ENCODE measurements at places on chromosomes 2 and 18.

DNA sequence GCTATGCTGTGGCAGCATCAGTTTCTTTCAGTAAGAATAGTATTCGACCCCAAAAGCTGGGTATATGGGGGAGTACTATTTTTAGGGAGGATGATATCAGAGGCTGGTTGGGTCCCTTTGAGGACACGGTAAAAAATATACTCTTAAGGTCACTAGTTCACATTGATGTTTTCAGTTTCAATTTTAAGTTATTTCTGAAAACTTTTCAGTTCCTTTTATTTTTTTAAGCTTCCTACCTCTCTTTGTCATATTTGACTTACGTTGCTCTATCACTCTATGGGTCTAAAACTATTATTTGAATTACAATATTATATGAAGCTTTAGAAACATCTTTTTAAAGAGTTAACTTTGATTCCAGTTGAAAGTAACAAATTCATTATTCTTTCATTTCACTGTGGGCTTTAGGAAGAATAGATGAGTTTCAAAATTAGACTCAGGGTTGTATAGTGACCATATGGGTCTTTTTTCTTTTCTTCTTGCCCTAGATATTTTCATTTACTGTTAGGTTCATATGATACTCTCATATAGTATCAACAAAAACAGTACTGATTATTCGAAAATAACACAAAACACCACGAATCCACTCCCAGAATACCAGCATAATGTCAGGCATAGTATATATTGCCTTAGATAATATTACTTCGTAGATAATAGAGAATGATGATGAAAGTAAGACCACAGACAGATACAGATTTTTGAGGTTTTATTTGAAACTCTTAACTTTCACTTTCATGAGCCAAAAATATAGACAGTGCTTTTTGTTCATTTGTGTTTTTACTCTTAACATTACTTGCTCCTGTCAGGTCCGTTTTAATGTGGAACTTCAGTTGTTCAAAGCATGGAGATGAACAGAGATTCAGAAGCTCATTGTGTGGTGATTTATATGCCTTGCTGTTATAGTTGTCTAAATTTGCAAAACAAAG is 9.8 kb downstream of the RMDN2 start:
- DNase-seq: no peak

- DNase-seq: no peak
These were observed 1.1 kb upstream of the FN1 start for GRCh38 chr2:215436705-215437565.

DNA sequence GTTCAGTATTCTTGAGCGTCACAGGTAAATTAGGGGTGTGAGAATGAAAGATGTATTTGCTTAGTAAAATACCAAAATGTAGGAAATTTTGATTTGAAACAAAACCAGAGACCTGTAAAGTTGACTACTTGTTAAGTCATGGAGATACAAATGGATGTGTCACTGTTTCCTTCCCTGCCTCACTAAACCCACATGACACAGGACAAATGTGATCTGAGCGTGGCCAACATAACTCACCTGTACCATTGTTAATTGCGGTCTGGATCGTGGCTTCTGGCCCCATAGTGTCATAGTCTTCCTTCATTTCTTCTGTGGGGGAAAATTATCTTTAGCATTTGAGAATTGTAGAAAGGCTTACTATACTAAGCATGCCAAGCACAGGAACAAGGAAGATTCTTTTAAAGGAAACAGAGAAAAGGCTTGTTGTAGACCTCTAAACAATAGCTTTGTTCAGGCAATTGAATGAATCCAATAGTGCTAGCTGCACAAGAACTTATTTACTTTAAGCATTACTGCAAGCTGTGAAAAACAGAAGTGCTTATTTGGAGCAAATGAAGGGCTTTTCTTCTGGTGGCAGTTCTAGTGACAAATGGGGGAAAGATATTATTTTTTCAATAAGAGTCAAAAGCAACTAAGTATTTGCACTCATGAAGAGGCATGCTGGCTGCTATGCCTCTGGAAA is 95.2 kb downstream of the ZEB2 start:
- DNase-seq: no peak

DNA sequence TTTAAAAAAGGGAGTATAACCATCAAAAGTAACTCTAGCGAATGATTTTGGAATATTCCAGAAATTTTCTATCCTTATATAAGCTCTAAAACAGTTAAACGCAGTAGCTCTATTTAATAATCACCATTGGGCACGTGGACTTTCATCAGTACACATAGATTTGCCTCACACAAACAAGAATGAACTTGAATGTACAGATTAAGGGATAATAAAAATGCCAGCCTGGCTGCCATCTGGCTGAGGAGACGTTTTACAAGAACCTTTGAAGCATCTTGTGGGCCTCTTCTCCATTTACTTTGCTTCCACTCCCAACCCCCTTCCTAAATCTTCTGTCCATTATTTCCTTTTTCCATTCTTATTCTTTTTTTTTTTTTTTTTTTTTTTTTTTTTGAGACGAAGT is 47.2 kb downstream of the AGAP1 start:
- DNase-seq: no peak

DNA sequence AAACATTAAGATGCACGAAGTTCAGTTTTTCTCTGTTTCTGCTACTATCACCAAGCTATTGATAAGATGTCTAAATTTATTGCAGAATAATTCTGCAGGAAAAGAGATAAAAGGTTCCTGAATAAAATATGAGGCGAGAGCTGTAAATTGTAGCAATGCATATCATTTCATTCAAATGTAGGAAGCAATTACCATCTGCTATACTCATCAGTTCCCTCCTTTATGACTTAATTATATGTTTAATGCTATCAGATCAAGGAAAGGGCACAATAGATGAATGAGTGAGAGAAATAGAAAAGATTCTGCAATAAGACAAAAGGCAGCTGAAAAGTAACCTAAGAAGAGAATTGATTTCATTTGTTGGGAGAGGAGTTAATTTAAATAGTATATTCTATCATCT is 108.2 kb upstream of the GALNT5 start:
- DNase-seq: no peak

GRCh38 chr18:61360404-61361383 is 27.5 kb downstream of the CDH20 start:
- no peak for DNase-seq

GRCh38 chr18:77131100-77131651 is 1.4 kb downstream of the MBP start:
- DNase-seq: no peak

DNA sequence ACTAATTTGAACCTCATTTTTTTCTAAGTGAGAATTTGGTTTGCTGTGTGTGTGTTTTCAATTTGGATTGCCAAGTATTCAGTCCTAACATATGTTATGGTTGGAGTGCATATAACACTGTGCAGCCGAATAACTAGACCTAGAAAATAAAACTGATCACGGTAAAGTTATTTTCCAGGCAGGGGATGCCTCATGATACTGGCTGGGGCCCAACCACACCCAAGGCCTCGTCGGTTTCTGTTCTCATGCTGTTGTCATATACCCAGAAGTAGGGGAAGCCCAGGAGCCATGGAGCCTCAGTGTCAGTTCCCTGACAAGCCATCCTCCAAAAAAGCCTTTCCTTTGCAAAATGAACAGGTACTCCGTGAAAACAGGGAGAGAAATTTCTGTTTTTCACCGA is 160.2 kb downstream of the GBX2 start:
- no peak for DNase-seq

GRCh38 chr2:57862727-57863126 is 183.9 kb upstream of the VRK2 start:
- no peak for DNase-seq

GRCh38 chr2:217790195-217790594 is 212.6 kb downstream of the TNS1 start:
- no peak for DNase-seq

DNA sequence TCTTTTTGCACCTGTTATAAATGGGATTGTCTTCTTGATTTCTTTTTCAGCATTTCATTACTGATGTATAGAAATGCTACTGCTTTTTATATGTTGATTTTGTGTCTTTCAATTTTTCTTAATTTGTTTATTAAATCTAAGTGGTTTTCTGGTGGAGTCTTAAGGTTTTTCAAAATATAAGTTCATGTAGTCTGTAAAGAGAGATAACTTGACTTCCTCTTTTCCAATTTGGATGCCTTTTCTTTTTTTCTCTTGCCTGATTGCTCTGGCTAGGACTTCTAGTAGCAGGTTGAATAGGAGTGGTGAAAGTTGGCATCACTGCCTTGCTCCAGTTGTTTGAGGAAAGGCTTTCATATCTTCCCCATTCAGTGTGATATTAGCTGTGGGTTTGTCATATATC is 28.6 kb upstream of the GALNT5 start:
- DNase-seq: no peak

DNA sequence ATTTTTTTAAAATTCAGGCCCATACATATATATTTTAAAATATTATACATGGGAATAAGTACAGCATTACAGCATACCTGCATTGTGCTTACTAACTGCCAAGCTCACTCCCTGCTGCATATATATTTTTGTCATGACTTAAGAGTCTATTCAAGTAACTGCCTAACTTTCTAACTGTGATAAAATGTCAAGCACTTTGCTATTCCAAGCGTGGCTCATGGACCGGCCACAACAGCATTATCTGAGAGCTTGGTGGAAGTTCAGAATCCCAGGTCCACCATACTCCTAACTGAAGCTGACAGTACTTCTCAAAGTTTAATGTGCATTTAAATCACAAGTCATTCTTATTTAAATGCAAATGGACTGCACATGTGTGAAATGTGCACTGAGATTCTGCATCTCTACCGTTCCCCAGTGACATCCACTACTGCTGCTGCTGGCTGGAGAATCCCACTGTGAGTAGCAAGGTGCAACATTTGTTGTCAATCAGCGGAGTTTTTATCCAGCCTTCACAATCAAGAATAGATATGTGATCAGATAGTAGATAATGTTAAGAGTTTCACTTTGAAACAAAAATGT is 79.1 kb downstream of the DYM start:
- DNase-seq: no peak

- DNase-seq: no peak
These were observed 21.2 kb downstream of the FOSL2 start for GRCh38 chr2:28413899-28414295.

- DNase-seq: no peak
These were observed 188.0 kb upstream of the PKDCC start for GRCh38 chr2:41859615-41860514.

- DNase-seq: no peak
These were observed 16.0 kb downstream of the EVX2 start for GRCh38 chr2:176067589-176068418.

- DNase-seq: no peak
These were observed 336.8 kb downstream of the KCNJ3 start for GRCh38 chr2:155035308-155035707.

Data from HS-27A (cell line).